ENCODE measurements at places on chromosomes 2 and 18.
A peak's percentile ranks its signal among the peaks of the same experiment; 100 is the strongest.

GRCh38 chr2:157087373-157088002 lies 170.0 kb upstream of the GALNT5 start:
- DNase-seq, result no peak

GRCh38 chr2:69307579-69308064 lies 79.4 kb downstream of the GFPT1 start:
- DNase-seq, result no peak

- no peak for DNase-seq
These were observed 16.5 kb downstream of the SGPP2 start for GRCh38 chr2:222440673-222441422.

GRCh38 chr18:47968721-47969120 lies 38.3 kb upstream of the SMAD2 start:
- DNase-seq, result no peak

- no peak for DNase-seq
These were observed 2.5 kb upstream of the ATG16L1 start for GRCh38 chr2:233248999-233249398.

- no peak for DNase-seq
These were observed 55.9 kb downstream of the ACVR1 start for GRCh38 chr2:157820193-157820592.

DNA sequence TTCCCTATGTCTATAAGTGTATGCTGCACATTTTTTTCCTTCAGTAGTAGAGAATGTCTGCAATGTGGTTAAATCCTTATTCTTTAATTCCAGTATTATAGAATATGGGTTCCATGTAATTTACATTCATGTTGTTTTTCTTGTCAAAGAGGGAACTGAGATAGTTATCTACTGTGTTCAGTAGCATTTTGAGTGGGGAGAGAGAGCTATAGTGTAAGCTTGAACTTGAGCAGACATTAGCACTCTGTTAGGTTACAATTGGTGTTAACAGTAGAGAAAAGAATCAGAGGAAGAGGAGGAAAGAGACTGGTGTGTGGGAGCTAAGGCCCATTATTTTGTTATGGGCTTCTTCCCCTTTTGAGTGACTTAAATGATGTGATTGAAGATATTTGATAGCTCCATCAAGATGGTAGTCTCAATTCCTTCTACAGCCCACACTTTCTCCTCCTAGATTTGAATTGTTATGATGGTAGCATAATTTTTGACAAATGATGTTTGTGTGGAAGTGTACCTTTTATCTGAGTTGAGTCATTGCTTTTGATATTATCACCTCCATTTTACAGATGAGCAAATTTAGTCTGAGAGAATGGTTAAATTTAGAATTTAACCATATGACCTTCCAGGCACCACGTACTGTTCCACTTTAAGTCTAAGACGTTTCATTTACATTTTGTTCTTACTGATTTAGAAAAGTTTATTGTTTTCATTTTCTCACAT lies 71.3 kb downstream of the FMNL2 start:
- DNase-seq, result no peak

GRCh38 chr2:196268025-196268424 lies 96.6 kb upstream of the STK17B start:
- DNase-seq, result no peak

- no peak for DNase-seq
These were observed 144.1 kb upstream of the STK17B start for GRCh38 chr2:196315388-196316049.

GRCh38 chr2:181334158-181334826 lies 122.9 kb upstream of the ITGA4 start:
- no peak for DNase-seq

DNA sequence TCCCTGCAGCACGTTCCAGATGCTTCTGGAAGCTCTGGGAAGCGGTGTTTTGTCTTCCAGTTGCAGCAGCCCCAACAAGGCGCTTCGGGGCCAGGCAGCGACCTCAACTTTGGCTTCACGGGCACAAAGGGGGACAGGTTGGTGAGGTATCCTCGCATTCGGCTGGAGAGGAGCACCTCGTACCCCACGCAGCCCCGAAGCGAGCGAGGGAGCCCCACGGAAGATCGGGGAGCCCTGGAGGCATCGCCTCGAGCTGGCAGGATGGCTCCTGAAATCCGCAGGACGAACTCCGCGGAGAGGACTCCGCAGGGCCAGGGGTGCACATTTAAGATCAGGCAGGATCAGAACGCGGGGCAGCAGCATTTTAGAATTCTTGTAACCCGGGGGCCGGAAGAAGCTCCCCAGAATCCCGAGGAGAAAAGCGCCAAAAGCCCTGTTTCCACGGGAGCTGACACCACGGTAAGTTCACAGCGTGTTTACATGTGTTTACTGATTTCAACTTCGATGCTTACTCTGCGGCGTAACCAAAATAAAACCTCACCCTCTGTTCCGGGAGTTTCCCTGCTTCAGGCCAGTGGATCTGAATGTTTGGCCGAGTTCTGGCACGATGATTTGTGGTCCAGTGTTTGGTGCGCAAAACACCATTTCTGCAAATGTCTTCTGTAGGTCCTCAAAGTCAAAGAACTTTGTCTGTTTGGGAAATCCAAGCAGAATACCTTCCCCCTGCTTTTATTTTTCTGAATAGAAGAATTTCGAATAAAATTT lies 212.5 kb downstream of the NEDD4L start:
- no peak for DNase-seq

DNA sequence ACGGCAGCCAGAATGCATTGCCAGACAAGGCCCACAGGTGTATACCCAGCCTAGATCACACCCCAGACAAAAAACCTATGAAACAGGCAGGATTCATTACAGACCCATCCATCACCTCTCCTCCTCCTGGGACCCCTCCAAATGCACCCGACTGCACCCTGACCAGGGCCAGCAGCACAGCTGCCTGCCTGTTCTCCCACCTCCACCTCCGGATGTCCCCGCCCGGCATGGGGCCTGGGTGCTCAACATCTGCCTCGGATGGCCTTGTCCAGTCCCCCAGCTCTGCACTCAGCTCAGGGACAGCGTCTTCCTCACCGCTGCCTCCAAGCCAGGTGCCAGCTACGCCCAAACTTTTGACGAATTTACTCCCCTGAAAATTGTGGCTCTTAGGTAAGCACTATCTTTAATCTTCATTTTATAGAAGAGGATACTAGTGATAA lies 91.1 kb downstream of the TPO start:
- peak; percentile 32 for DNase-seq

DNA sequence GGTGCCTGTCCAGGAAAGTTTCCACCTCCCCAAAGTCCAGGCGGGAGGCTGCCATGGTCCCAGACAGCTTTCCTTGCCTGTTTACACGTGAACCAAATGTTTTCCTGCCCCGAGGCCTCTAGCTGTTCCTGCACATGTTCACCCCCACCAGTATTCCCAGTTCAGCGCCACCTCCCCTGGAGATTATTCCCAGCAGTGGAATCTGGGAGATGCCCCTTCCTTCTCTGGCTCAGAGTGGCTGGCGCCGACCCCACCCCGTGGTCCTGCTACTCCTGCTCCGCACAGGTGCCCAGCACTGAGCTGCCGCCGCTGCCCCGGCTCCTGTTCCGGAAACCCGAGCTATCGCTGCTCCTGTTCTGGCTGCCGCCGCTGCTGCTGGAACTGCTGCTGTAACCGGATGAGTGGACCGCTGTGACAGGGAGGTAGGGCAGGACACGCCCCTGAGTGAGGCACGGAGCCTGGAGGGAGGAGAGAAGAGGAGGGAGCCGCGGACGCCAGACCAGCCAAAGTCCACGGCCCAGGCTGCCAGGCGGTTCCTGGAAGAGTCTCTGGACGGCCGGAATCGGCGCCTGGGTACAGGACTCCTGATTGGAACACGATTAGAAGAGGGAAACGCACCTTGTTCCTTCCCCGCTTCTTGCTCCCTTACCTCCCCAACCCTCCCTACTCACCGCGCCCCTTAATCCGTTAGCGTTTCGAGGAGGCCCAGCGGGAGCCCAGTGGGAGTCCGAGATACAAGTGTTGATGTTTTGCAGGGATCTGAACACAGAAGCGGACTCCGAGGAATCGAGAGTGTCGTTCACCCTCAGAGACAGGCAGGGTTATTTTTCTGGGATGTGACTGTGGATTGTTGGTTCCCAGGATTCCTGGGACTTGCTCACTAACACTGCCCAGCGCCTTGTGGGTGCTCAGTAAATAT lies at the start of gene PDE11A:
PDE11A (minus strand) TSS at position 395 of the 919 bp plus-strand sequence; CDS start at position 55, 340 bp downstream.
- peak; percentile 97 for DNase-seq

DNA sequence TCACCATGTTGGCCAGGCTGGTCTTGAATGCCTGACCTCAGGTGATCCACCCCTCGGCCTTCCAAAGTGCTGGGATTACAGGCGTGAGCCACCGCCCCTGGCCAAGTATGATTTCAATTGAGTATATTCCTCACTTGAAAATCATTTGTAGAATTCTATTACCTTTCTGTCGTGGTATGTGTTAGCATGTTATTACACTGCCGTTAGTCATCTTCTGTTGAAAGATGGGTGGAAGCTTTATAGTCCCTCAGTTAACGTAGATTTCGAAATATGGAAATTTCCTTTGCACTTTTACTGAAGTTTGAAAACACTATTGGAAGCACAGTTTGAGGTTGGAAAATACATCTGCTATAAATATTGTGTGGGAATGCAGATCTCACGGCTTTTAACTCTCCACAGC lies 14.7 kb downstream of the NIFK start:
- no peak for DNase-seq

GRCh38 chr2:28228434-28228995 lies 164.1 kb upstream of the FOSL2 start:
- no peak for DNase-seq

GRCh38 chr2:215723631-215724011 lies 287.8 kb upstream of the FN1 start:
- DNase-seq, result no peak

DNA sequence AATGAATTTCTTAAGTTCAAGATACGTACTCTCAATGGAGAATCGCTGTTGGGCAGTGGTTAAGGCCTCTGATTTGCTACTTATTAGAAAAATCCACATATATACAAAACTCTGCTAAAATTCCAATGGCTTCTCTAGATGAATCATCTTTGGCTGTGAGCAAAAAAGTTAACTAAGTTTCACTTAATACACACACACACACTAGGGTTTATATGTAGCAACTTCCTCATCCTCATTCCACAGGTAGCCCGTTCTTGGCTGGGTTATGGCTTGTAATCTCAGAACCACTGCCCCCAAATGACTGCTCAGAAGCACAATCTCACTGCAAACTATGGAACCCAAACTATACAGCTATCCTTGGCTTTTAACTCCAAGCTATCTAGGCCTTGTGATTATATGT lies 99.7 kb downstream of the SMAD2 start:
- DNase-seq, result no peak

- no peak for DNase-seq
These were observed 68.6 kb upstream of the YWHAQ start for GRCh38 chr2:9699139-9700108.

- DNase-seq, result no peak
These were observed 94.8 kb downstream of the PPP1R1C start for GRCh38 chr2:182080493-182080892.
